Omental fat pad (tissue), 4 donors: ENCODE measurements at places on chromosomes 4 and X.

GRCh38 chr4:153466081-153466948 is at the start of gene TMEM131L:
Gene TMEM131L (plus strand): TSS chr4:153466360. CDS start chr4:153466398, 38 bp downstream.
- no peak for DNase-seq

DNA sequence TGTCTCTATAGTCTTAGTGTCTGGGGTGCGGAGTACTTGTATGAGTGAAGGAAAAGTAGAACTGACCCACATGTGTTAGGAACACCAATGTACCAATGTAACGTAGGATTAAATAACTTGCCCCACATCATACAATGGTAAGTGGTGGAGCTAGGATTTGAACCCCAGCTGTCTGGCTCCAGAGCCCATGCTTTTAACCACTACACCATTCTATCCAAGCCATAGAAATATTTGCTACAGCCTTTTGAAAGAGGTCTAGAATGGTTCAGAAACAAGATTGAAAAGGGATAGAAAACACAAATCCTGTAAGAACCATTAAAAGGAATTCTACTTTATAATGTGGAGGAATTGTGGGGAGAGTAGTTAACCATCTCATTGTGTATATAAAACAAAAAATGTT is 169.9 kb upstream of the ATP6AP2 start:
- no peak for DNase-seq

DNA sequence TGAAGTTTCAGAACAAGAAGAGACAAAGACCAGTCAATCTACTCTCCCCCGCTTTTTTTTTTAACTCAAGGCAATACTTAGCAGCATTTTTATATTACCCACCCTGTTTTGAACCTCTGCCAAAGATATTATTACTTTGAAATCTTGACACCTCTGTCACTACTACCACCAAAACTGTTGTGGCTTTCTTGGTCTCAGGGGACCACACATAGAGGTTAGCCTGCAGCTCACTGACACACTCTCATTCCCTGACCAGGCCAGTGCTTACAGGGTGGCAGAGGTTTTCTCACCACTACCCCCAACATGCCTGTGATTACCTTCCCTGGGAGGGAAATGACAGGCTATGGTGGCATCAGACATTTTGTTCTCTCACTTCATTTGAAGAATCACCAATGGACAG is 137.4 kb upstream of the STIM2 start:
- DNase-seq, result no peak

DNA sequence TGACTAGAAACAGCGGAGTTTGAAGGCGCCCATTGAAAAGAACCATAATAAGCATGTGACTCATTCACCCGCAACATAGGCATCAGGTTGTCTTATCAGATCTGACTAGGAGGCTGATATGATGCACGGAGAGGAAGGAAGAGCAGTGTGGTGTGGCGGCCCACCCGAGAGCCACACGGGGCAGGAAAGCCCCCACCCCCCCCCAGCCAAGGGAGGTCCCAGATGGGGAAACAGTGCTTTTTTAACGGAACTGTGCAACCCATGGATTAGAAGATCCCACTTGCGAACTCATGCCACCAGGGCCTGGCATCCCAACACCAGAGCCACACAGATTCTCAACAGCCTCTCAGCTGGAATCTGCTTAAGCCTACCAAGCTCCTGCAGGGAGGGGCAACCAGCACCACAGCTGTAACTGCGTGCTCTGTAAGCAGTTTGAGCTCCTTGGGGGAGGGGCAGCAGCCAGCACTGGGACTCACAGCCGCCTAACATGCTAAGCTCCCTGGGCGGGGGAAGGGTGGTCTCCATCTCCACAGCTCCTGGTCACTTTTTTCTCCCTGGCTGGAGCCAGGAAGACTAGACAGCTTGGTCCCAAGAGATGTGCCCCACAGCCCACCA is 466.2 kb downstream of the PDGFC start:
- no peak for DNase-seq

- DNase-seq, result no peak
These were observed 3.5 kb downstream of the HUWE1 start for GRCh38 chrX:53682885-53683555.

GRCh38 chr4:35124106-35124505 is 1120.2 kb downstream of the ARAP2 start:
- no peak for DNase-seq

DNA sequence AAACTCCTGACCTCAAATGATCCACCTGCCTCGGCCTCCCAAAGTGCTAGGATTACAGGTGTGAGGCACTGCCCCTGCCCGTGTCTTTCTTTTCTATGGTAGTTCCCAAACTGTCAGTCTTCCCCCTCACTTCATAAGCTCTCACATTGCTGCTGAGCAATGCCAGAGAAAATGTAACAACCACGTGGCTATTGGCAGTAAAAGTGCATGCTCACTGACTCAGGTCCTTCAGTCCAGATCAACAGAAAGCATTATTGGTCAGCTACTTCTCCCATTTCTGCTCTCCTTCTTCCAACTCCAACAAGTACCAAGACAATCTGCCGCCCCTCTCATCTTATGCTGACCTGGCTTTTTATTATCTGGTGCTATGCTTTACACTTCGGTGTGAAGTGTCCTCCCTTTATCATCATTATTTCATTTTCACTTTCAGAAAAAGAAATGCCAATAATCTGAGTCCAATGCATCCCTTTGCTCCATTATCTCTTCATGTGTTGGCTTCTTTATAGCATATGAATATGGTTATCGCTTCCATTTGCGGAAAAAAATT is 133.8 kb upstream of the UGT8 start:
- no peak for DNase-seq

DNA sequence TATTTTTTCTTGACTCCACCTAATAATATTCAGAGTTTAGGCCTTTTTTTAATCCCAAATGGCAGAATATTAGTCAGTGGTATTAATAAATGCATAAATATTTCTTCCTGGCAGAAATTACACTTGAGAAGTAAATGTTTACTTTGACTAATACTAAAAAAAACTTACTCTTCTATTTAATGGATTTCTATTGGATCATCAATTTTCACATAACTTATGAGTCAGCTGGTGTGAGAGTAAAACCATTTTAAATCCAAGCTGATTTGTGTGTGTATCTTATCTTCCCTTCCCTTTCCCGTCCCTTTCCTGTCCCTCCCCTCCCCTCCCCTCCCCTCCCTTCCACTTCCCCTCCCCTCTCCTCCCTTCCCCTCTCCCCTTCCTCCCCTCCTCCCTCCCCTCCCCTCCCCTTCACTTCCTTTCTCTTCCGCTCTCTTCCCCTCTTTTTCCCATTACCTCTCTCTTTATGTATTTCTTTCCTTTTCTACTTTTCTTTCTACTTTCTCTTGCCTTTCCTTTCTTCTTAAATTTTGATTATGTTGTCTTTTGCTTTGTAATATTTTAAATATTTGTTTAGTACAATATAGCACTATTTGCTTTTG is 630.1 kb upstream of the EPHA5 start:
- no peak for DNase-seq

DNA sequence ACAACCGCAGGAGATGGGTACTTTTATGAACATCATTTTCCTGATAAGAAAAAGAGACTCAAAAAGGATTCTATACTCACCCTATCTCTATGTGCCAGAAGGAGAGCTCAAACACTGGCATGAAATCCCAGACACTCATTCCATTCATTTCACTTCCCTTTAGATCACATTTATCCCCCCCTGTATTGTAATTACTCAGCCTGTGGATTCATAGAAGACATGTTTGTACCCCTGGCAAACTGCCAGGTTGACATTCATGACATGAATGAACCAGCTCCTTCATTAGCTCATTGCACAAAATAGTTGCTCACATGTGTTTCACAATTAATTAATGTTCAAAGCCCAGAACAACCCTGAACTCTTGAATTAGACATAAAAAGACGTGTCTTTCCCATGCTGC is 4.9 kb downstream of the SMR3A start:
- no peak for DNase-seq

GRCh38 chrX:154046940-154047610 is 27.4 kb upstream of the IRAK1 start:
- no peak for DNase-seq

DNA sequence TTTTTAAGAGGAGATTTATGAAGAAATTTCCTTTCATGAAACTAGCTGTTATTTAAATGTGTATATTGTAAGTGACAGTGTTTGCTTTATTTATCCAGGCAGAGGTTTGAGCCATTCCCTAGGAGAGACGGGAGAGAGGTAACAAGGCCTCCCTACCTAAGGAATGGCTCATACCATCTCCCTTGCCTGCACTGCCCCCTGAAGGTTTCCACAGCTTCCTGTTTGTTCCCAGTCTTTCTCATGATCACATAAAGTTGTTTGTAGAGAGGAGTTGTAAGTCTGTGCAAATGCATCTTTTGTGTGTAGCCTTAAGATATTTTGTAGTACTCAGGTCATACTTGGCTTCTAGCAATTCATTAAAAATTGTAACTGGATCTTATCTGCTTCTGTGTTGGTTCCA is 1504.5 kb upstream of the PCDH10 start:
- no peak for DNase-seq

- no peak for DNase-seq
These were observed 19.5 kb downstream of the ZAR1 start for GRCh38 chr4:48509543-48509942.

- no peak for DNase-seq
These were observed 36.4 kb downstream of the FAT1 start for GRCh38 chr4:186687265-186687664.

DNA sequence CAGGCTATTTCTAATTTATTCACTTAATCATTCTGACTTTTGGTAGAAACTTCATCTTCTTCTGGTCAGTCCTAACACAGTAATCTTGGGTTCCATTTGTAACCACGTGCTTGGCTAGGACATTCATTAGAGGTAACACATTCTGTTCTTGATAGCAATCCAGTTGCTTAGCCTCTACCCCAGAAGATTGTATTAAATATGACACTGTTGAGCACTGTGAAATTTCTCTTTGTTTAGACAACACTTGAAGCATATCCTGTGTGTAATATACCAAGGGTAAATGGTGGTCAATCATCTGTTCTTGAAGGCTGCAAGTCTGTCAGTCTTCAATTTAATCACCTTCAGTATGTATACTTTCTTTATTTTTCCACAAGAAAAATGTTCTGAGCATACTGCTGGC is 523.0 kb downstream of the ANKRD50 start:
- no peak for DNase-seq

GRCh38 chrX:943035-943434 is 269.4 kb downstream of the CRLF2 start:
- no peak for DNase-seq

- no peak for DNase-seq
These were observed 8.4 kb downstream of the BEND4 start for GRCh38 chr4:42144028-42144427.

DNA sequence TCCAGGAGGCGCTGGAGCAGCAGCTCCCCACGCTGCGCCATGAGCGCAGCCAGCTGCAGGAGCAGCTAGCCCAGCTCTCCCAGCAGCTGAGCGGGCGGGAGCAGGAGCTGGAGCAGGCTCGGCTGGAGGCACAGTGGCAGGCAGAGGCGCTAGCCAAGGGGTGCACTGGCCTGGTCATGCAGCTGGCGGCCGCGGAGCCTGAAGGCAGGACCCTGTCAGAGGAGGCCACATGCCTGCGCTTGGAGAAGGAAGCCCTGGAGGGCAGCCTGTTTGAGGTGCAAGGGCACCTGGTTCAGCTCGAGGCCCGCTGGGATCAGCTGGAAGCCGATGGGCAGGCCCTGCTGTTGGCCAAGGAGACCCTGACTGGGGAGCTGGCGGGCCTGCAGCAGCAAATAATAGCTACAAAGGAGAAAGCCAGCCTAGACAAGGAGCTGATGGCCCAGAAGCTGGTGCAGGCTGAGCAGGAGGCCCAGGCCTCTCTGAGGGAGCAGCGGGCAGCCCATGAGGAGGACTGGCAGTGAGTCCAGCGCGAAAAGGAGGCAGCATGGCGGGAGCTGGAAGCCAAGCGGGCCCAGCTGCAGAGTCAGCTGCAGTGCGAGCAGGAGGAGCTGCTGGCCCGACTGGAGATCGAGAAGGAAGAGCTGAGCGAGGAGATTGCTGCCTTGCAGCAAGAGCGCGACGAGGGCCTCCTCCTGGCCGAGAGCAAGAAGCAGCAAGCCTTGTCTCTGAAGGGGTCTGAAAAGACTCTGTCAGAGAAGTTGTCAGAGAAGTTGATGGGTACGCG is 13.6 kb downstream of the SMIM10L2A start:
- DNase-seq, result no peak

DNA sequence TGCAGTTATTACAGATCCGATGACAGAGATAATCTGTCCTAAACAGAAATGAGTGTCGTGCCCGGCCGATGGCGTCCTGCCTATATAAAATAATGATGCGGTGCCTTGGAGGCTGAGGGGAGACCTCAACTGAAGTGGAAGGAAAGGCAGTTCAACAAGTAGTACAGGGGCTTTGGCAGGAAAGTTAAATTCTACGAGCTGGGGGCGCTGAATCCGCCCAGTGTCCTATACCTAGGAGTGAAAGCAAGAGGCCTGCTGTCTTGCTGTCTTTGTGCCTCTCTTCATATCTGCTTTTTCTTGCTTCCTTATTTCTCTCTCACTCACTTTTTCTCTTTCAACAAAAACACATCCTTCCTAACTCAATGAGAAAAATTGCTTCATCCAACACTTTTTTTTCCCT is 82.2 kb upstream of the PRPS2 start:
- DNase-seq, result no peak

GRCh38 chr4:143391895-143392294 is 55.2 kb downstream of the GAB1 start:
- DNase-seq, result no peak

GRCh38 chr4:38672397-38673129 is 8.6 kb downstream of the KLF3 start:
- DNase-seq, result no peak

DNA sequence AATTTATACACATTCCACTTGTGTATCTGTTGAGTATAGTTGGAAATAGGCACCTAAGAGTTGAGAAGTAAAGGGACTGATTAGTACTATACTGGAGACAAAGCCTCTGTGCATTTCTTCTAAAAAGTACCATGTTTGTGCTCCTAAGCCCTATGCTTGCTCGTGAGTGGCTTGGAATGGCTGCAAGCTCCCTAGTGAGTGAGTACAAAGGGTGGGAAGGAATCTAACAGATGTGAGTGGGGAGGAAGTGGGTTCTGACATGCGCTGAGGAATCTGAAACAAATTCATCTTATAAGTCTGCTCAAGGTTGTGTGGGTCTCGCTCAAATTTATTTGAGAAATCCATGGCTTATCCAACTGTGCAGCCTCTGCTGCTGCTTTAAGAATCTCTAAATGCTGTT is 13.3 kb downstream of the SPCS3 start:
- no peak for DNase-seq

GRCh38 chr4:139599076-139599475 is 43.1 kb upstream of the SETD7 start:
- DNase-seq, result no peak

DNA sequence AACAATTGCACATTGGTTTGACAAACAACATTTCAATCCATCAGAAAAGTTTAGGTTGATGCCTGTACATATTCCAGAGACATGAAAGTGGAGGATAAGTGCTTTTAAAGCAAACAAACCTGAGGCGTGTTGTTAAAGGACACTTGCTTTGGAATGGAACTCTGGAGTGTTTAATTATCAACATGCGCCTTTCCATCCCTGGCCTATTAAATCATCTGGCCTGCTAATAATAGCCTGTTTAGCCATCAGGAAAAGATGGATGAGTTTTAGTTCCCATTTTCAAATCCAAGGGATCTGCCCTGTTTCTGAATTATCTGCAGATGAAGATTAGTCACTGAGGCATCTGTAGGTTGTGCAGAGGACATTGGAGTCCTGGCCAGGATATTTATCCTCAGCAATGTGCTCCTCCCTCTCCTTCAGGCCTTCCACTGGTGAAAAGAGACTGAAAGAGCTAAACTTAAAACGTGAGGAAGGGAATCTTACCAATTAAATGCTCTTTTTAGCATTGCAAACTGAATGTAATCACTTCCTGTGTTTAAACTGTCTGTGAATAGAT is 388.9 kb downstream of the PPARGC1A start:
- no peak for DNase-seq

- no peak for DNase-seq
These were observed 39.9 kb downstream of the MTTP start for GRCh38 chr4:99614491-99614890.
